Small intestine (tissue), 16 donors: ENCODE measurements at places on chromosomes 11 and 22. TPM values are rescaled to one million over a fixed set of nuclear protein-coding genes. Genes with fewer than 3 reads are reported as not detected.

ZNRD2 gene
- 38.4 TPM for polyA plus RNA-seq

CRYBB2 gene
- 2.7 TPM for polyA plus RNA-seq

PRRG4 gene
- 7.6 TPM for polyA plus RNA-seq

TMEM135 gene
- 11.3 TPM for polyA plus RNA-seq

- no peaks in the 10 kb centered on the region for H3K36me3 ChIP-seq
- H3K4me3 ChIP-seq: no peak overlapping the region
- H3K27me3 ChIP-seq: no peaks in the 10 kb centered on the region
- no peak for DNase-seq
- no peaks in the 10 kb centered on the region for H3K4me1 ChIP-seq
- no peak overlapping the region for H3K27ac ChIP-seq
Observed at GRCh38 chr11:20522536-20522935, 76.9 kb upstream of the SLC6A5 start.
